Activated B cell treated with CpG ODN at 0.5 μM for 24 hours (primary cell): ENCODE measurements at places on chromosomes 2 and 18.

DNA sequence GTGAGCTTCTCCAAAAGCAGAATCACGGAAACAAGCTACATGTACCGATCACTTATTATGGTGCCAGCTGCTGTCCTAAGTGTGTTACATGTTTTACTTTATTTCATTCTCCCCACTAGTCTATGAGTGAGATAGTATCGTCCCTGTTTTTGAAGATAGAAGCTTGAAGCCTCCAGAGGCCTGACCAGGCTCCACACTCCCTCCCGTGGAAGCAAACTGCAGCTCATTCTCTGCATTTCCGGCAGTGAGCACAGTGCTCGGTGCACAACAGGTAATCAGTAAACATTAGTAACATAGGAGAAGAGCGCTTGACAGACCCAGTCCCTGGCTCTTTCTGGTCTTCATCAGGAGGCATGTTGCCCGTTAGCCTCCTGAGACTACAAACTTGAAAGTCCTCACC, 72.9 kb downstream of the ZBTB7C start:
- no peaks in the 10 kb centered on the region for H3K4me1 ChIP-seq
- H3K36me3 ChIP-seq, result no peaks in the 10 kb centered on the region

DNA sequence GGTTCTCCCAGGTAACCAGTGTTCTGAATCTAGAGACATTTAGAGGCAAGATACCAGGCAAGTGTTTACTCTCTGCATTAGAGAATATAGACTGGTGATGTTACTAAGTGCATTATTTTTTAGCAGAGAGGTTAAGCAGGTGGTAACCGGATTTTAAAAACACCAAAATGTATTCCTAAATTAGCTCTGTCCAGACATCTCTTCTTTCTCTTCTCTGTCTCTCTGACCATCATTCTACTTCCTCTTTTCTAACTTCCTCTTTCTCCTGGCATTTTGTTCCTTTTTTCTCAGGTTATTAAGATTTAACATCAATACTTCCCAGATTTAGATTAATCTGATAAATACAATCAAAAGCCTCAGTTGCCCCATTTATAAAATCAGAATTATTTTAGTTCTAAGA, 31.7 kb upstream of the DYNC1I2 start:
- peaks cover 17% of the 10 kb centered on the region for H3K4me1 ChIP-seq
- H3K27me3 ChIP-seq, result no peaks in the 10 kb centered on the region
- no peak for DNase-seq
- peak overlapping the region; percentile 79 for H3K27ac ChIP-seq

- DNase-seq, result no peak
- H3K27me3 ChIP-seq, result no peaks in the 10 kb centered on the region
- H3K36me3 ChIP-seq, result no peaks in the 10 kb centered on the region
- no peak overlapping the region for H3K4me3 ChIP-seq
- H3K4me1 ChIP-seq, result no peaks in the 10 kb centered on the region
- no peak overlapping the region for H3K27ac ChIP-seq
These were observed 478.4 kb upstream of the SALL3 start for GRCh38 chr18:78501251-78501650.

DNA sequence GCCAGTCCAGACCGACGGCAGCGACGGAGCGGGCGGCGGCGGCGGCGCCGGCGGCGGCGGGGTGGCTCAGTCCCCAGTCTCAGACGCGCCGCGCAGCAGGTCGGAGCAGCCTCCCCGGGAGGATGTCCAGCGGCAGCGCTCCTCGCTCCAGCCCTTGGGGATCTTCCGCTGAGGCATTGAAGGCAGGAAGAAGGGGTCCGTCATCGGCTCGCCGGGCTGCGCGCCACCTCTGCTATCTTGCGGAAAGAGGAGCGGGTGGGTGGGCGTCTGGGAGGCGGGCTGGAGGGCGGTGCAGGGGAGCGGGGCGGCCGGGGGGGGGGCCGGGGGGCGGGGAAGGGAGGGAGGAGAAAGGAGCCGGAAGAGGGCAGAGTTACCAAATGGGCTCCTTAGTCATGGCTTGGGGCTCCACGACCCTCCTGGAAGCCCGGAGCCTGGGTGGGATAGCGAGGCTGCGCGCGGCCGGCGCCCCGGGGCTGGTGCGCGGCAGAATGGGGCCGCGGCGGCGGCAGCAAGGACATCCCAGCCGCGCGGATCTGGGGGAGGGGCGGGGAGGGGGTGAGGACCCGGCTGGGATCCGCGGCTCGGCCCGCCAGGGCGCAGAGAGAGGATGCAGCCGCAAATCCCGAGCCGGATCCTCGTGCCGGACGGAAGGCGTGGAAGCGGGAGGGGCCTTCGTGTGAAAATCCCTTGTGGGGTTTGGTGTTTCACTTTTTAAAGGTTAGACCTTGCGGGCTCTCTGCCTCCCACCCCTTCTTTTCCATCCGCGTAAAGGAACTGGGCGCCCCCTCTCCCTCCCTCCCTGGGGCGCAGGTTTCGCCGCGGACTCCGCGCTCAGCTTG, at the start of gene NETO1:
NETO1 (minus strand) TSS at position 242 of the 839 bp plus-strand sequence. CDS start 696 bp downstream, outside the sequence.
- DNase-seq, result peak; percentile 23
- H3K27me3 ChIP-seq, result peaks cover 8% of the 10 kb centered on the region
- peak within 1 kb of the TSS; percentile 57 for H3K27ac ChIP-seq
- peaks cover 3% of the 10 kb centered on the region for H3K36me3 ChIP-seq

- H3K27ac ChIP-seq, result no peak overlapping the region
- H3K27me3 ChIP-seq, result peaks cover 24% of the 10 kb centered on the region
- peaks cover 2% of the 10 kb centered on the region for H3K4me1 ChIP-seq
These were observed 43.3 kb downstream of the LONRF2 start for GRCh38 chr2:100278986-100279385.

DNA sequence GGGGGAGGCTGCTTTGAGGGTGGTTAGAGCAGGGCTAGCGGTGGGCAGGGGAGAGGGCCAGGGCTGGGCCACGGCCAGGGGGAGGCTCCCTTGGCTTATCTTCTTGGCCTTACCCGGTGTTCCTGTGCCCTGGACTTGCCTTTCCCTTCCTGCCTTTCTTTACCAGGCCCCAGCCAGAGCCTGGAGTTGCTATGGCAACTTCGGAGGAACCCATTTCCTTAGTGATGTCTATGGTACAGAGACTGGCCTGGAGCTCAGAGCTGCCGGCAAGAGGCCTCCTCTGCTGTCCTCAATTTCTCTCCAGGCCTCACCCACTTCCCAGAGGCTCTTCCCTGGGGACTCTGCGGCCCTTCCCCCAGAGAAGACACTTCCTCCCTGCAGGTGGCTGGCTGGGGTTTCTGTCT, 11.5 kb downstream of the SPEG start:
- H3K36me3 ChIP-seq, result no peaks in the 10 kb centered on the region
- no peak overlapping the region for H3K4me3 ChIP-seq
- no peak for DNase-seq

DNA sequence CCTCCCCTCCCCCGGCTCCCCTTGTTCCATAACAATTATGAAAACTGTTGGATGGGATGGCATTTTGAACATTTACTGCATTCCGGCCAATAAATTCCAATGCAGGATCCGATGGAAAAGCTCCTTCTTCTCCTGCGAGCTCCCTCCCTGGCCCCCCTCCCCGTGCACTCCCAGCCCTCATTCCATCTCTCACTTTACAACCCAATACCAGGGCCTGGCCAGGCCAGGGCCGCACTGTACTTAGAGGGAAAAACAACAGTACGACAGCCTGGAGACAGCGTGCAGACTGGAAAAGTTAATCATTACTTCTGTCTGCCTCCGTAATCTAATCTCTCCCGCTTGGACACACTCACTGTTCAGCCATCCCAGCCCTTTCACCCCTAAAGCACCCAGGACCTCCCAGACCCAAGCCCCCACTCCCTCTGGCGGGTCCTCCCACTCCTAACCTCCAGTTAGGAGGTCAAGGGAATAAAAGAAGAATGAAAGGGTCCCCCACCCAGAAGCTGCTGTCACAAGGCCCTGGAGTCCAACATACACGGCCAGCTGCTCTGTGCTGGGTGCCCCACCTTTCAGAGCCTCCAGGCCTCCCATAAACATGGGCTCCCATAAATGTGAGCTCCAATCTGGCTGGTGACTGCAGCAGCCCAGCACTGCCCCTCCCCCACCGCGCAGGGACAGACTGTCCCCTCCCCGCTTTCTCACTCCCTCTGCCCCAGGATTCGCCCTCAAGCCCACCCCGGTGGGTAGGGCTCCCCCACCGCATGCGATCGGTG, 20.6 kb downstream of the SMAD7 start:
- DNase-seq, result no peak
- H3K27ac ChIP-seq, result peak overlapping the region; percentile 50
- no peaks in the 10 kb centered on the region for H3K36me3 ChIP-seq
- peaks cover 97% of the 10 kb centered on the region for H3K4me1 ChIP-seq
- peak overlapping the region; percentile 38 for H3K4me3 ChIP-seq

DNA sequence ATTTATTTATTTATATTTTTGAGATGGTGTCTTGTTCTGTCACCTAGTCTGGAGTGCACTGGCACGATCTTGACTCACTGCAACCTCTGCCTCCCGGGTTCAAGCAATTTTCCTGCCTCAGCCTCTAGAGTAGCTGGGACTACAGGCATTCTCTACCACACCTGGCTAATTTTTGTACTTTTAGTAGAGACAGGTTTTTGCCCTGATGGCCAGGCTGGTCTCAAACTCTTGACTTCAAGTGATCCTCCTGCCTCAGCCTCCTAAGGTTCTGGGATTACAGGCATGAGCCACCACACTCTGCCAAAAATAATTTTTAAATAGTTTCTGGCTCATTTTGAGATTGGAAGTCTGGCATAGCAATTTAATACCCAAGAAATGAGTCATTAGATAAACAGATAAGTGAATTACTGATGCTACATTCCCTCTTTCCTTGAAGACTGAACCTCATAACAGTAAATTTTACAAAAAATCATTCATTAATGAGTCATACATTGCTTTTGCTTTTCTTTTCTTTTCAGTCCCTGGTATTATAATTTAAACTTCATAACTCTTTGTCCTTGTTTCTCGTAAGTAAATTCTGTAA, 881.6 kb upstream of the PIK3C3 start:
- H3K4me1 ChIP-seq, result no peaks in the 10 kb centered on the region
- no peaks in the 10 kb centered on the region for H3K27me3 ChIP-seq
- H3K27ac ChIP-seq, result no peak overlapping the region
- H3K4me3 ChIP-seq, result no peak overlapping the region

GRCh38 chr18:59182673-59183072, 37.3 kb upstream of the GRP start:
- no peak for DNase-seq
- no peak overlapping the region for H3K27ac ChIP-seq
- H3K4me3 ChIP-seq, result no peak overlapping the region
- no peaks in the 10 kb centered on the region for H3K4me1 ChIP-seq

DNA sequence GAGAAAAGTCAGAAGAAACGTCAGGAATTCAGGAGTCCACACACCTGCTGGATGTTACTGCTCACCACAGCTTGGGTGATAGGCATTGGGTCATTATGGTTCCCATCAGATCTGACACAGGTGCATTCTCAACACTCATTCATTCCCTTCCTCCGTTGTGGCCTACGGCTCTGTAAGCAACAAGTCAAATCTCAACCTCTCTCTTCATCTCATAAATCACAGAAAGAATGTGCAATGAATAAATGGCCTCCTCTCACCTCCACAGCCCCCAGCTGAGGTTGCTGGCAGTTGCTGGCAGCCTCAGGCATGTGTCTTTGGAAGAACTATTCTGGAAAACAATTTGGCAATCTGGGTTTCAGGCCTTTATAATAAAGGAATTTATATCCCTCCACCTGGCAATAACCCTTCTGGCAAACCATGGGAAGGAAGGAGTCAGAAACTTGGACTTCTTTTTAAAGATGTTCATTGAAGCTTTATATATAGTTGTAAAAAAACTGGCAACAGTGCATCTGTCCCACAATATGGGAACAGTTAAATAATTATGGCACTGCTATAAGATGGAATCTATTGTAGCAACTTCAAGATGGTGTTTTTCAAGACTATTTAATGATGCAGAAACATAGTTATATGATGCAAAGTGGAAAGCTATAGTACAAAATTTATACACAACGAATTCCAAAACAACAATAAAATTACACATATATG, 175.4 kb downstream of the ANAPC1 start:
- H3K4me3 ChIP-seq, result no peak overlapping the region
- no peak overlapping the region for H3K27ac ChIP-seq
- H3K36me3 ChIP-seq, result no peaks in the 10 kb centered on the region
- no peaks in the 10 kb centered on the region for H3K27me3 ChIP-seq
- DNase-seq, result no peak

DNA sequence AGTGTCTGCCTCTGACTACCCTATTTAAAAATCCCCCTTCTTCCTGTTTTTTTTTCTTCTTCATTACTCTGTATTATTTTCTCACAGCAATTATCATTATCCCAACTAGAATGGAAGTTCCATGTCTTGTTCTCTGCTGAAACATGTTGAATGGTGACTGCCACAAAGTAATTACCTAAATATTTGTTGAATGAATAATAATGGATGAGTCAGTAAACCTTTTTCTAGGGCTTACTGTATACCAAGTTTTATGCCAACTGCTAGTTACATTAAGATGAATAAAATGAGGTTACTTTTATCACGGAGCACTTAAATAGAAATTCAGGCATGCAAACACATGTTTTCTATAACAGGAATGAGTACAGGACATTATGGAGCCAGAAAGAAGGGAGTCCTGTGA, 490.6 kb downstream of the THSD7B start:
- no peak for DNase-seq
- H3K36me3 ChIP-seq, result no peaks in the 10 kb centered on the region
- no peaks in the 10 kb centered on the region for H3K4me1 ChIP-seq
- H3K27ac ChIP-seq, result no peak overlapping the region
- no peak overlapping the region for H3K4me3 ChIP-seq

GRCh38 chr2:8885449-8886201, 48.2 kb upstream of the KIDINS220 start:
- no peak for DNase-seq
- no peak overlapping the region for H3K4me3 ChIP-seq
- H3K27ac ChIP-seq, result no peak overlapping the region
- no peaks in the 10 kb centered on the region for H3K27me3 ChIP-seq

DNA sequence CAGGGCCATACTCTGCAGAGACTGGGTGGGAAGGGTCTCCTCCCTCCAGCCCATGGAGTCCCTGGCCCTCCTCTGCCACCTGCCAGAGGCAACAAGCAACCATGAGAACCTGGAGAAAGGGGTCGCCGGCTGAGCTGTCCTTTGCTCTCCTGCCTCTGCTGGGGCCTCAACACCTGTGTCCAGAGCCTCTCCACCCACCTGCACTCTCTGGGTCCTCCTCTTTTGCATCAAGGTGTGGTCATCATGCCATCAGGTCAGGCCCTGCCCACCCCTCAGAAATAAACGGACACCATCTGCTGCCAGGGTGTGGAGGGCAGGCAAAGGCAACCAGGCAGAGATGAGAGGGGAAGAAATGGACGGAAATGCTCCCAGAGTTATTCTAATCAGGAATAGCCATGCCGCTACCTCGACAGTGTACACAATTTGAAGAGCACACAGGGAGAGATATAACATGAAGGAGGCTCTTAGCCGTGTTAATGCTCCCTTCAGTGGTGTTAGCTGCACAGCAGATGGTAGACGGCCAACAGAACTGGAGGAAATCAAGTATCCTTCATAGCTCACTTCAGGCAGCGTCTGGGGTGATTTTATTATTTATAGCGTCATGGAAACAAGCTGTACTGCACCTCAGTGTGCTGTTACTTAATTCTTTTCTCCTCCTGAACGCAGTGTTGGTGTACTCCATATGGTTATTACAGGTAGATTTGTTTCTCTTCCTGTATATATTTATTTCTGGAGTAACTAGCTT, 247.9 kb downstream of the TSN start:
- DNase-seq, result no peak
- H3K27me3 ChIP-seq, result peaks cover 4% of the 10 kb centered on the region
- no peaks in the 10 kb centered on the region for H3K4me1 ChIP-seq
- H3K27ac ChIP-seq, result no peak overlapping the region
- no peaks in the 10 kb centered on the region for H3K36me3 ChIP-seq
